Esophagus mucosa (tissue), 1 donor: ENCODE measurements at places on chromosomes 16 and 17.

DNA sequence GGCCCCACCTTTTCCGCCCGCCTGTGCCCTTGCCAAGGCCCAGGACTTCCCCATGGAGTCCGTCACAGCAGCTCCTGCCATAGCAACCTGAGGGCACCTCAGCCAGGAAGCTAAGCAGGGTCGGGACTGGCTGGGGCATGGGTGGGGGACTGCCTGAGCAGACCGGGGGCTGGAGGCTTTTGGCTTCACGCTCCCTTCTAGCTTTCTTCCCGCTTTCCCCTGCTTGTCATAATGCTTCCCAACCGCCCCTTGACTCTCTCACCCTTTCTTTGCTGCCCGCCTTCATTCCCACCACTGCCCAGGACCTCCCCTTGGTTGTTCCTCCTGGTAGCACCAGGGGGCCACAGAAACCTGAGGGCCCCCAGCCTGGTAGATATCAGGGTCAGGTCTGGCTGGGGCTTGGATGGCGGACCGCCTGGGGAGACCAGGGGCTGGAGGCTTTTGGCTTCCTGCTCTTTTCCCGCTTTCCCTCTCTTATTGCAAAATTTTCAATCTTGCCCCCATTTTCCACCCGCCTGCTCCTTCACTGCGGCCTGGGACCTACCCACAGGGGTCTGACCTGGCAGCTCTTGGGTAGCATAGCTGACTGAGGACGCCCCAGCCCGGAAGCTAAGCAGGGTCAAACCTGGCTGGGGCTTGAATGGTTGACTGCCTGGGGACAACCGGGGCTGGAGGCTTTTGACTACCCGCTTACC, 2287.7 kb downstream of the TP53TG3F start:
- no peak for ATAC-seq

GRCh38 chr16:68136515-68136914, 51.3 kb downstream of the NFATC3 start:
- ATAC-seq = peak; percentile 93

DNA sequence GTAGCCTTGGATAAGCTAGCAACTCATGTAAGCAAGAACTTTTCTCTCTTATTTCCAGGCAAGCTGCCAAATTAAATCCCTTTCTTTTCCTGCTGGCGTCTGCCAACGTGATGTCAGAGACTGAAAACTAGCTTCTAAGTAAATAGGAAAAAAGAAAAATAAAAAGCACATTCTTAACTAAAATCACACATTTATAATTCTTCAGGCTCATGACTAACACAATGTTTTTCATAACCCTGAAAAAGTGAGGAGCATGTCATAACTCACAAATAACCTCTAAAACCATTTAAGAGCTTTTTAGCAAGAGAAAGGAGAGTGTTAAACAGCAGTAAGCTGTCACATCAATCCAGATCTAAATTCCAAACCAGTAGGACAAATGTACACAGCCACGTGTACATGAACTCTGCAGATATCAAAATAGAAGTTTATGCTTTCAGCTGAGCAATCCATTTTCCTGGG, 110.0 kb downstream of the N4BP1 start:
- ATAC-seq = no peak

DNA sequence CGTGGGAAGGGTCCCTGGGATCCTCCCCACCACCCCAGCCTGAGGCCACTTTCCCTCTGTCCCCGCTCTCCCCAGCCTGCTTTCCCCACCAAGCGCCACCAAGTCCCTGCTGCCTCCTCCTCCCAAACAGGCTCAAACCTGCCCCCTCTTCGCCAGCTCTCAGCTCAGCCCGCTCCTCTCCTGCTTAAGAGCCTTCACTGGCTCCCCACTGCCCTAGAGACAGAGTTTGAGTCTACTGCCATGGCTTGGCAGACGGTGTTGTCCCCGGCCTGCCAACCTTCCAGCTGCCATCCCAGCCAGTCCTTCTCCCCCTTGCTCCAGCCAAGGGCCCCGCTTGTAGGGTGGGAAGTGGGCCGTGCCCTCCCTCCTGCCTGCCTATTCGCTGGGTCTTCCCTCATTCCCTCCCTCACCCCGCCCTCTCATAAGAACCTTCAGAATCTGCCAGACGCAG, 11.1 kb downstream of the IL4R start:
- ATAC-seq = peak; percentile 3

DNA sequence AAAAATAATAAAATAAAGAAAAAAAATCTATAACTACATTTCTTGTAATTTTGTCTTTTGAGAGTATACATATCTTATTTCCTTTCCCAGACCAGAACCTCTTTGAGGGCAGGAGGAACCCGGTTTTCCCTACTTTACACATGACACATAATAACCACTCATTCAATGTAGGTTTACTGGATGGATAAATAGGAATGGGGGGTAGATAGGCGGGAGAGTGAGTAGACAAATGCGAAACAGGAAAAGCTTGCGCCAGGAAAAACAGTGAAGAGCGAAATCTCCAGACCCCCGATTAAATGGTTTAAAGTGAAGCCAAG, 515 bp upstream of the GOSR2 start:
- ATAC-seq = no peak

DNA sequence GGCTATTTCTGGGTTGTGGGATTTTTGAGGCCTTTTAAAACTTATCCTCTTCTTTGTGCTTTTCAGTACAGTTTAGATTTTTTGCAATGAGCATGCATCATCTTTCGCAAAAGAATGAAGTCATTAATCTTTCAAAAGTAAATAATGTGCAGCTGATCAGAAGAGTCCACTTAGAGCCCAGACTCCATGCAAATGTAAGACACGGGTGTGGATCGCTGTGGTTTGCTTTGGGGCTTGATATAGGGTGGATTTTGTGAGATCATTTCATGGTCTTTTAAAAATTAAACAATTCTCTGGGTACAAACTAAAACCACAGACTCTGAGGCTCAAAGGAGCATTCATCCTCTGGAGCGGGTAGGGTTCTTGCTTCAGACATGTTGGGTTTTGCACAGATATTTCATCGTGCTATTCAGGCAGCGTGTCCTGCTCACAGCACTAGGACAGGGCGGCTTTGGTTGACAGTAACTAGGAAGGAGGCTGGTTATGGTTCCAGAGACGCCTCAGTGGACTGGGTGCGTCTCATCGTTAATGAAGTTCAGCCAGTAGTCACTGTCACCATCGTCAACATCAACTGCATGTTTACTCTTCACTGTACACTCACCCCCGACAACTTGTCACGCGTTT, 129.4 kb upstream of the PLCG2 start:
- no peak for ATAC-seq

DNA sequence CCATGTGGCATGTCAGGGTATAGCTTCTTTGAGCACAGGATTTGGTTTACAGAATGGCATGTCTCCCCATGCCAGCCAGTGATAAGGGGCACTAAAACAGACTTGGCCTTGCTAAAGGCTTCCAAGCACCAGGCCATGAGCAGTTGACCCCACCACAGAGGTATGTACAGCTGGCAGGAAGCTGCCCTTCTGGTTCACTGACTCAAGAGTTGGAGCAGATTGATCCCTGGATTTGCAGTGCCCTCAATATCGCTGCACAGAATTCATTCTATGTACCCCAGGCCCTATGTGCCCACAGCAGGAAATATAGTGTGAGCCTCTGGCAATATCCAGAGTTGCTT, 24.3 kb downstream of the HLF start:
- ATAC-seq = no peak

GRCh38 chr16:51150888-51151320, at the start of gene SALL1:
Gene SALL1 (minus strand): TSS chr16:51151270. CDS start chr16:51151241, 29 bp downstream.
- no peak for ATAC-seq

GRCh38 chr17:76082326-76083251, 3.6 kb downstream of the ZACN start:
- ATAC-seq = no peak

DNA sequence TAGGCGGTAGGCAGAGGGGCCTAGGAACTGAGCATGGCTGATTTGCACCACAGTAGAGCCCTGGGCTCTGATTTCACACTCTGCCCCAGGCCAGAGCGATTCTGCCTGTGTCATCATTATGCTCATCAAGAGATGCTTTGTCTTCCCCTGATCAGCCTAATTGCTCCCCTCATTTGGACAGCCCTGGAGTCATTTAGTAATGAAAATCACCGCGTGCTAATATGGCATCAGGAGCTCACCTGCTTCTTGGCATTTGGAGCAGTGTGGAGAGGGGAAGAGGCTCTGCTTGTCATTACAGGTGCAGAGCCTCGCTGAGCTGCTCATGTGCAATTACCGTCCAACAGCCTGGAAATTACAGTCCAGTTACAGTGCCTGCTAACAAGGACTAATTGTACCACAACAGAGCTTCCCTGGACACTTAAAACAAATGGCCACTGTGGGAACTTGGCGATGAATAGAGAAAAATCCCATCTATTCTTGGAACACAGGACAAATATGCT, 157.1 kb upstream of the WSCD1 start:
- ATAC-seq = no peak

- ATAC-seq = no peak
These were observed 11.6 kb downstream of the ZACN start for GRCh38 chr17:76090517-76091129.

DNA sequence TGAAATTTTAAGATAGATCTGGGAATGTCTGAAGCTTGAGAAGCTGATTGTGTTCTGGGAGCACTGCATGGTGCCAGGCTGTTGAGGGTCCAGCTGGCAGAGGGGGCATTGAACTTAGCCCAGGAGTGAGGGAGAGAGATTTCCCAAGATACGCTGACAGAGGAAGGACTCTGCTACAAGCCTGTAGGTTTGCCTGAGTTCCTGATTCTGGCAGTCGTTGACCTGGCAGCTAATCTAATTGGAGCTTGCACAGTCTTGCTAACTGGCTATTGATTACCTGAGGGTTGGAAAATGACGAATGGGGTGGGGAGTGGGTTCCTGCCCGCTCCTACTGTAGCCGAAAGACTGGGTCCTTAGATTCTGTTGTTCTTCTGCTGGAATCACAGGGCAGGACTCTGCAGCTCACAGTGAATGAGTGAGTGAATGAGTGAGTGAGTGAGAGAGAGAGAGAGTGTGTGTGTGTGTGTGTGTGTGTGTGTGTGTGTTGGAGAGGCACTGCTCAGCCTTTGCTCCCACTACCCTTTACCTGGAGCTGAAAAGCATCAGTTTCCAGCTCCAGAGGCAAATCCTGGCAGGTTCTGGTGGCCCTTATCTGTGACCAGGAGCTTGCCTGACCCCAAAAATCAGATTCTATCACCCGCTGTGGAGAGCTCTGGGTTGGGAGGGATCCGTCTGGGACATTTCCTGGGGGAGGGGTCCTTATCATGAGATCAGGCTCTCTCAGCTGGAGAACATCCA, 16.7 kb downstream of the CTRL start:
- no peak for ATAC-seq

GRCh38 chr16:2469399-2470233, 1.5 kb upstream of the NTN3 start:
- ATAC-seq = no peak

- no peak for ATAC-seq
These were observed 53.6 kb downstream of the CDH11 start for GRCh38 chr16:65068151-65068740.

DNA sequence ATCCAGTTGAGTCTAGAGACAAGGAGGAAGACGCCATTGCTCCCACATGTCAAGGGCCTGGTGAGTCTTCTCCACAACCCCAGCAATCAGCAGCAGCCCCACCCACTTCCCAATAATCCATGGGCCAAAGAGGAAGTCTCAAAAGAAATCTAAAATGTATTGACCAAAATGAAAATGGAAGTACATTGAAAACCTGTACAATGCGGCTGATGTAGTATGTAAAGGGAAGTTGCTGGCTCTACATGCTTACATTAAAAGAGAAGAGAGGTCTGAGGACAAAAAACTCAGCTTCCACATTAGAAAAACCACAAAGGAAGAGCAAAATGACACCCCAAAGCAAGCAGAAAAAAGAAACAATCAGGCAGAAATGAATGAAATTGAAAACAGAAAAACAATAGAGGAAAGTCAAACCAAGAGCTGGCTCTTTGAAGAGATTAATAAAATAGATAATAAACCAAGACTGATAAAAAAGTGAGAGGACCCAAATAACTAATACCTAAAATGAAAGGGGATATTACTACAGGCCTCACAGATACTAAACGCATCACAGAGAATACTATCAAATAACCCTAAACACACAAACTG, 100.6 kb upstream of the METRNL start:
- no peak for ATAC-seq

DNA sequence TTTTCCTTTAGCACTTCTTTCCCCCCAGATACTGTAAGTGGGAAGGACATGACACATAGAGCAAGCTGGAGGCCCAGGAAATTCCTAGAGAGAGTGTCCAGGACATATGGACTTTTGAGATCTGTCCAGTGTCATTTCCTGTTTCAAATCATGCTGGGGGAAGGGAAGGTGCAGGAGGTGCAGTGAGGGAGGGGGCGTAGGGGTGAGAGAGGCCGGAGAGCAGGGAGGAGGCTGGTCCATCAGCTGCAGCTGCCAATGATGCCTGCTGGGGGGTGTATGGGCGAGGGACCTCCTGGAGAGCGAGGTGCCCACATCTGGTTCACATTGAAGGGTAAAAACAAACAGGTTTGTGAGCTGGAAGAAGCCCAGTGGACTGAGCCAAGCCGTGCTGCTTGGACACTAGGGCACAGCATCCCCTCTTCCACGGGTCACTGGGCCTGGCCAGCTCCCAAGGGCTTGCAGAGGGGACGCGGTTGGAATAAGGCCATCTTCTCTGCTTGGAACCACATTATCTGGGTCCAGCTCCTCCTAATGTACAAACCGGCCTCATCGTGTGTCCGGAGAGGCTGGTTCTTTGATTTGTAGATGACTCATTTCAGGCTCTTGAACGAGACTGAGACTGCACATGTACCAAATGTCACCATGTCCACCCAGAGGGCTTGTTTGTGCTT, 70.4 kb upstream of the SMURF2 start:
- ATAC-seq = peak; percentile 23

GRCh38 chr16:79589601-79590102, 10.9 kb downstream of the MAF start:
- ATAC-seq = peak; percentile 47

- peak; percentile 57 for ATAC-seq
These were observed 1.6 kb downstream of the CMIP start for GRCh38 chr16:81445966-81446906.

GRCh38 chr16:47884116-47884725, 271.6 kb downstream of the ABCC12 start:
- no peak for ATAC-seq

- no peak for ATAC-seq
These were observed 56.6 kb downstream of the USP32 start for GRCh38 chr17:60335289-60335688.

- no peak for ATAC-seq
These were observed 18.9 kb upstream of the CLEC18A start for GRCh38 chr16:69932228-69932627.
